ENCODE measurements at places on chromosomes 11 and 22.
A peak's percentile ranks its signal among the peaks of the same experiment; 100 is the strongest.

DNA sequence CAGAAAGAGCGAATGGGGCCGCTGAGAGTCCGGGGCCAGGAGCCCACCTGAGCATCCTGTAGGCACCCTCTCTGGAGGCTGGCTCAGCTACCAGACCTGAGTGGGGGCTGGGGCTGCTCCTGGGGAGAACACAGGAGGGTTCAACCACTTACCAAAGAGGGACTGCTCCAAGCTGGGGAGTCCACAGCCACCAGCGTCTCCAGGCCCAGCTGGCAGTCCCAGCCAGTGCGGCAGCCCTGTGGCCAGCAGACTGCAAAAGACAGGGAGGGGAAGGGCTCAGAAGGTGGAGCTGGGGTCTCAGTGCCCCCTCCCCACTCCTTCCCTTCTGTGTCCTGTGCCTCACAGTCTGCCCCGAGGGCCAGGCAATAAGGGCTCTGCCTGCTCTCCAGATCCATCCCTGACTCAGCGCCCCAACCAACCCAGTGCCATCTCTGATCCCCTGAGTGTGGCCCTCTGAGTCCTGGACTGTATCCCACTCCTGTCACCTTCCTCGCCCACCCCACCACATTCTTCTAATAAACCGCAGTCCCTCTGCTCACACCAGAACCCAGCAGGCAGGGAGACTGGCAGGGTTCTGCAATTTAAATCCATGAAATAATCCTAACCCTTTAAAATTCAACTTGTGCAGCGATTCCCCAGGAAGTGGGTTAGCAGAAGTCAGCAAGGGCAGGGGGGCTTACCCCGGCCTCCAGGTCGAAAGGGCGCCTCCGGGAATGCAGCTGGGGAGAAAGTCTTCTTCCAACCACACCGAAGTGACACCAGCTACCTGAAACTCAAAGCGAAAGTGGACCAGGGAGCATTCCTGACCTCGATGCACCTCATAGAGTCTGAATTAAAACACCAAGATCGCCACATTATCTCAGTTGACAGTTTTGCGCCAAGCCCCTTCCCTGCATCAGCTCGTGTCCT, 13.3 kb downstream of the CHST1 start:
- no peak for DNase-seq

GRCh38 chr11:102312667-102313066, 4.6 kb upstream of the BIRC3 start:
- DNase-seq: no peak

DNA sequence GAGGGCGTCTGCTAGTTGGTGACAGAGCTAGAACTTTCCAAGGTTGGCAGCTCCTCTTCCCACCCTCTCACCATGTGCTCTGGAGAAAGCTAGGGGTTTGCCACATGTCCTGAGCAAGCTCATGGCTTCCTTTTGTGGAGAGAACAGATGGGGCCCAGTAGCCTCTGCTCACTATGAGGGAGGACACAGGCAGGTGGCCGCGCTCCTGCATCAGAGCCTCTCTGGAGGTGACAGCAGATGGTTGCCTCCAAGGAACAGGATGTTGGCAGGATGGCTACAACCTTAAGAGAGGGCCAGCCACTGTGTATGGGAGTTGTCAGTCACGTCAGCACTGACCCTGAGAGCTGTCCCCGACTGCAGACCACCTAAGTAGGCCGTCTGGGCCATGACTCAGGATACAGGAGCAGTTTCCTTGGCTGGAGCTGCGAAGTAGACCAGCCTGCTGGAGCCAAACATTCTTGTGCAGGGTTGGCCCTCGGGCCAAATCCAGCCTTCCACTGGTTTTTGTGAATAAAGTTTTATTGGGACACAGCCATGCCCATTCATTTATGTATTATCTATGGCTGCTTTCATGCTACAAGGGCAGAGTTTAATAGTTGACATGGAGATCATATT, 28.0 kb downstream of the SGSM1 start:
- no peak for DNase-seq

DNA sequence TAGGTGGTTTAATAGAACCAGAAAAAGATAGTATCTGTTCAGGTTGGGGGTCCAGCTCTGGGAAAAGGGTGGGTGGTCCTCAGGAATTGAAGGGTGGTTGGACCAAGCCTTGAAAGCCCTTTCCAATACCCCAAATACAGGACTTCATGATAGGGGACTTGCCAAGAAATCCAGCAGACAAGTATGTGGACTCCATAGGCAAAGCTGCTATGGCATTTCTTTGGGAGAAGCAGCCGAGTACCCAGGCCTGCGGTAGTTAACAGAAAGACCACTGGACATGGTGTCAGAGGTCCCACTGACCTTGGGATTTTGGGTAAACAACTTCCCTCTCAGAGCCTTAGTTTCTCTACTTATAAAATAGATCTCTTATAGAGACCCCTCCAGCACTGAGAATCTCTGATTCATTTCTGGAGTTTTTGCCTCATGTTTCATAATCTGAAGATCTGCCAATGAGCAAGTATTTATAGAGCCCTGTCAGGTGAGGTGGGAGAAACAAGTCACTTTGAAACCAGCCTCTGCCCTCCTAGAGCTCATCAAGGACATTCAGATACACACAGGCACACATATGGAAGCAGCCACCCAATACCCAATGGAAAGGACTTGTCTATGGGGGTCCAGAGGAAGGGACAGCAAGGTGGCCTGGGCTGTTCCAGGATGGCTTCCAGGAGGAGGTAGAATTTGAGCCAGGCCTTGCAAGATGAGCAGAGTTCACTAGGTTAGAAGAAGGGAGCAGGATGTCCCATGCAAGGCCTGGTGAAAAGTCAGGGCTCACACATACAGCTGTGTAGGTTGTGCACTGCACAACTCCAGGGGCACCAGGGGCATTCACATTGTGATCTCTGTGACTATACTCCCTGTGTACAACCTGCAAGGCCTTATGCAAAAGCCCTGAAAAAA, 31.0 kb upstream of the ACCSL start:
- DNase-seq: no peak

DNA sequence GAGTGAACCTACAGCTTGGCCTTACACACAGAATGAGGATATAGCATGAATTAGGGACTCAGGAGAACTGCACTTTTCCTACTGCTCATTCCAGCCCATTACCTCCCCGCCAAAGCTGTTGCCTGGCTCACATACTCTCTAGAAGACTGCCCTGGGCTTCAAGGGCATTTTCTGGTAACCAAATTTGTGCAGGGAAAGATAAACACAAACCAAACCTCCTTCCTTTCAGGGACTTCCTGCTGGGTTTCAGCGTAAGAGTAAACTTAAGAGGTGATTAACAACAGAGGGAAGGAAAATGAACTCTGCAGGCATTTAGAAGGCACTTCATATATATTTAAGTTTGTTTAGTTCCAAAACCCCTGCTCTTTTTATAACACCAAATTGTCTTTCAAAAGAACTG, 194.9 kb downstream of the SWAP70 start:
- no peak for DNase-seq

- DNase-seq: no peak
Observed at GRCh38 chr11:30825723-30826122, 239.6 kb upstream of the MPPED2 start.

GRCh38 chr11:134126217-134126822, 57.4 kb downstream of the JAM3 start:
- no peak for DNase-seq

DNA sequence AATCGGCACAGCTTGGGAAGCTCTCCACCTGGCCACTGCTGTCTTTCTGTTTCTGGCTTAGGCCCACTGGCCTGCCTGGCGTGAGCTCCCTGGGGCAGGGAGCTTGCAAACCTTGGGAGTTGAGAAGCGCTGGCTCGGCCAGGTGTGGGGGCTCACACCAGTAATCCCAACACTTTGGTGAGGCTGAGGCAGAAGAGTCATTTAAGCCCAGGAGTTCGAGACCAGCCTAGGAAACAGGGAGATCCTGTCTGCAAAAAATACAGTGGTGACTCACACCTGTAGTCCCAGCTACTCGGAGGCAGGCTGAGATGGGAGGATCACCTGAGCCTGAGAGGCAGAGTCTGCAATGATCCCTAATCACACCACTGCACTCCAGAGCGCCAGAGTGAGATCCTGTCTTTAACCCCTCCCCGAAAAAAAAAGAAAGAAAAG, 4.0 kb downstream of the AP5B1 start:
- DNase-seq: no peak

GRCh38 chr11:40434926-40435325, 1024.5 kb downstream of the LRRC4C start:
- no peak for DNase-seq

DNA sequence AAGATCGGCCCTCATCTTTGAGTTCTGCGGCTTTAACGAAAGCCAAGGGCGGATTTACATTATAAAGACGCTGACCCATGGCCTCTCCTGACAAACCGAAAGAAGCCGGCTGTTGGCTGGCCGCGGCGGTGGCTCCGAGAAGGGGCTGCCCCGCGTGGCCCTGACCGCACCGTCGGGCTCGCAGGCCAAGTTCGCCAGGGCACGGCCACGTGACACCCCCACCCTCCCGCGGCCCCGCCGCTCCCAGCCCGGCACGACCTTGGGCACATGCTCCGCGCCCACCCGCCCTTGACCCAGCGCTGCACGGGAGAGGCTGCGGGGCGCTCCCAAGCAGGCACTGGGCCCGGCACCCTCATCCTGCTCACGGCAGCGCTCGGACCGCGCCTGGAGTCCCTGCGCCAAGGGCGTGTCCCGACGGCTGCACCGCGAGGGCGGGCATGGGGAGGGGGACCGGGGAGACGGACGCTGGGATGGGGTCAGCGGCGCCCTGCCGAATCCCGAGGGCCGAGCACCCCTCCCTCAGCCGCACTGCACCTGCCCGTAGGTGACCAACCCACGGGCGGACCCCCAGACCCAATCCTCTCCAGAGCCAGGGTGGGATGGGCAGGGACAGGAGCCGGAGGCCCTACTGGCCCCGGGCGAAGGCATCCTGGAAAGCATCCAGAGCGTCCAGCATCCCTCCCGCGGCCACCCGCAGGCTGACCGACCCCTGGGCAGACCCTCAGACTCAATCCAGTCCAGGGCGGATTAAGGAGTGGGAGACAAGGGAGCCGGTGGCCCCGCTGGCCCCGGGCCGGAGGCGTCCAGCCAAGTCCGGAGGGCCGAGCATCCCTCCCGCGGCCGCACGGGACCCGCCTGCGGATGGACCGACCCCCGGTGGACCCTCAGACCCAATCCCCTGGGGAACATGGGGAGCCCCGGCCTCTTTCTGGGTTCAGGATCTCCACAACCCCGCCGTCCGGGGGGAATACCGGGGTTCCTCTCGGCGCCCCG, 759 bp downstream of the CPT1A start:
- DNase-seq: peak; percentile 36
